ENCODE measurements at places on chromosomes 16 and 17.

GRCh38 chr17:48546137-48546923, 1.4 kb upstream of the HOXB2 start:
- DNase-seq, result no peak

DNA sequence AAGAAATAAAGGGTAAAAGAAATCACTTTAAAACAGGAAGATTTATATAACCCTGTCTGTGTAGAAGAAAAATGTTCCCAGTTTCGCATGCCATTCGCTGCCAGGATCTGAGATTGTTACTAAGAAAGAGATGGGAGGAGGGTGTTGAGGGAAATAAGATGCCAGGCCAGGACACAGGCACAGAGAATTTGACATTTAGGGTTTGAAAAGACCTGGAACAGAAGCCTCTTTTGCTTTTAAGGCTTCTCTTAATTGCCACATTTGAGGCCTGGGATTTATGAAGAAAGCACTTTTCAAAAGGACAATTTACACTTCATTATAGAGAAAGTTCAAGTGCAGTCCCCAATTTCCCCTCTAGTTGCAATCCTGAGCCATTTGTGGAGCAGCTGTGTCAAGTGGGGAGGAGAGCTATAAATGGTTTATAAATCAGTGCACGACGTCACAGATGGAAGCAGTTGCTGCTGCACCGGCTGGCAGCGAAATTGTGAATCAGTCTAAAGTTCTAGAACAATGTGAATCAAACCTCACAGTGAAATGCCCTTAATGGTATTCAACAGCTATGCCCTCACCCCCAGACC, 26.5 kb upstream of the C16orf87 start:
- DNase-seq, result no peak

GRCh38 chr16:10870137-10870776, 6.7 kb upstream of the CIITA start:
- no peak for DNase-seq

GRCh38 chr17:27660436-27660835, 29.4 kb downstream of the LGALS9 start:
- no peak for DNase-seq

GRCh38 chr17:60989379-60989778, 311.7 kb downstream of the BCAS3 start:
- DNase-seq, result no peak

GRCh38 chr16:85245307-85246172, 133.3 kb upstream of the CIBAR2 start:
- no peak for DNase-seq

DNA sequence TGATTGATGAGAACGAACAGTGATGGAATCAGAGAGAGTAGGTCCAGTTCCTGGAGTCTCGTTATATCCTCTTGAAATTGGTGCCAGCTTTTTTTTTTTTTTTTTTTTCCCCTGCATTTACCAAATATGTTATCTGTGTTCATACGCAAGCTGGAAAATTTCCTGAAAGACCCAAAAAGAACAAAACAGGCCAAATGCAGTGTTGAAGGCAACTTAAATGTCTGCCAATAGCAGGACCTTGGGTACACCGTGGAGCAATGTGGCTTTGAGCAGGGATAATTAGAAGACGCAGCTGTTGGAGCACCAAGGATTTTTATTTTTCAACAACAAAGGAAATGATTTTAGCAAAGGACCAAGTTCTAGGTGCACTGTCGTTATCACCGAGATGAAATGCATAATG, 105.0 kb downstream of the ABCC6 start:
- no peak for DNase-seq

DNA sequence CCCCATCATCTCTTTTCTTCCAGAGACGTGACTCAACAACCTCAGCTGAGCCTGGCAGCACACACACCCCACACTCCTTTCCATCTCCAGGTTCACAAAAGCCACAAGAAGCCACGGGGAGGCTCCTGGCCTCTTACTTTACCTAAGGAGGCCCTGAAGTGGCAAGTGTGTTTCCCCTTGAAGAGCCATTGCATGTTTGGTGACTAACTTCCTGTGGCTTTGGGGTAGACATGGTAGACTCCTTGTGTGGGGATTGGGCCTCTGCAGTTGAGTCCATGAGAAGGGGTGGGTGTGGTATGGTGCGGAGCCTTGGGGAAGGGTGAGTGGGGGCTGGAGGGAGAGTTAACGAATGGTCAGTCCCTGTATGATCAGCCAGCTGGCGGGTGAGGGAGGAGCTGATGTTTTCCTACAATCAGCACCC, 24.2 kb downstream of the SAP30BP start:
- DNase-seq, result no peak

- DNase-seq, result no peak
These were observed 45.2 kb upstream of the CBFA2T3 start for GRCh38 chr16:89022051-89022836.

GRCh38 chr16:1363501-1364041, 11.8 kb downstream of the GNPTG start:
- no peak for DNase-seq

GRCh38 chr17:9299695-9300094, 275.9 kb downstream of the STX8 start:
- peak; percentile 46 for DNase-seq

- DNase-seq, result no peak
These were observed 141.0 kb downstream of the STX8 start for GRCh38 chr17:9434642-9435057.

GRCh38 chr16:58577141-58577540, 52.5 kb downstream of the CNOT1 start:
- no peak for DNase-seq

GRCh38 chr17:44473367-44473766, 29.8 kb downstream of the GPATCH8 start:
- DNase-seq, result no peak

GRCh38 chr17:77449373-77449907, 308.7 kb downstream of the SEC14L1 start:
- no peak for DNase-seq

DNA sequence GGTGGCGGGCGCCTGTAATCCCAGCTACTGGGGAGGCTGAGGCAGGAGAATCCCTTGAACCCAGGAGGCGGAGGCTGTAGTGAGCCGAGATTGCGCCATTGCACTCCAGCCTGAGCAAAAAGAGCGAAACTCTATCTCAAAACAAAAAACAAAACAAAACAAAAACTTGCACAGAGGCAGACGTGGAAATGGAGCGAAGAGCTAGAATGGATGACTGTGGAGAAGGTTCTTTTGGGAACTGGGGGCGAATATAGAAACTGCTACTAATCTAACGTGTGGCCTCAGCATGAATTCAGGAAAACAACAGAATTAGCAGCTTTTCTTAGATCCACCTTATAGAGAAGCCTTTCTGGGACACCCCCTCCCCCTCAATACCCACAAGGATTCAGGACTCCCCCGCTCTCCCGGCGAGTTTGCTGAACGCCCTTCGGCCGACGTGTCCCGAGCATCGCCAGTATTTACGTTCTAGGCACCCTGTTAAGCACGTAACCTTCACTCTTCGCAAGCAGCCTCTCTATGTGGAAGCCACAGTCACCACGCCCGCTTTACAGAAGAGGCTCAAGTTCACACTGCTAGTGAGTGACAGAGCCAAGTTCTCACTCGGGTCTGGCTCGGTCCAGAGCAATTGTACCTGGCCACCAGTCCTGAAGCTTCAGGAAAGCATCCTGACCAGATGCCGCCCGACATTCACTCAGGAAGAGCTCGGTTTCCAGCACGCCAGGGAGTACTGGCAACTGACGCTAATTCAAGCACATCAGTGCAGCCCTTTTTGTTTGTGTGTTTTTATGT, 13.3 kb upstream of the ABR start:
- DNase-seq, result no peak

DNA sequence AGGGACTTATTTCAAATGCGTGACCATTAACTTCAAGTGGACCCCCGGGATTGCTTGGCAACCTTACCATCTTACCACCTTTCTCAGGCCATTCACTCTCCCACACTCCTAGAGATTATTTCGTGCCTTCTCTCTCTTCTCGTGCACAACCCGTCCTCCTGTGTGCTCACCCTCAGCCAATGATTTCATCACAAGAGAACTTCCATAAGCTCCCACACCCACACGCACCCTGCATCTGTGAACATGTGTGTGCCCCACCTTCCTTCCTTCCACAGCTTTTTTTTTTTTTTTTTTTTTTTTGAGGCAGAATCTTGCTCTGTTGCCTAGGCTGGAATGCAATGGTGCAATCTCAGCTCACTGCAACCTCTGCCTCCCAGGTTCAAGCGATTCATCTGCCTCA, 27.4 kb upstream of the CDH3 start:
- no peak for DNase-seq

DNA sequence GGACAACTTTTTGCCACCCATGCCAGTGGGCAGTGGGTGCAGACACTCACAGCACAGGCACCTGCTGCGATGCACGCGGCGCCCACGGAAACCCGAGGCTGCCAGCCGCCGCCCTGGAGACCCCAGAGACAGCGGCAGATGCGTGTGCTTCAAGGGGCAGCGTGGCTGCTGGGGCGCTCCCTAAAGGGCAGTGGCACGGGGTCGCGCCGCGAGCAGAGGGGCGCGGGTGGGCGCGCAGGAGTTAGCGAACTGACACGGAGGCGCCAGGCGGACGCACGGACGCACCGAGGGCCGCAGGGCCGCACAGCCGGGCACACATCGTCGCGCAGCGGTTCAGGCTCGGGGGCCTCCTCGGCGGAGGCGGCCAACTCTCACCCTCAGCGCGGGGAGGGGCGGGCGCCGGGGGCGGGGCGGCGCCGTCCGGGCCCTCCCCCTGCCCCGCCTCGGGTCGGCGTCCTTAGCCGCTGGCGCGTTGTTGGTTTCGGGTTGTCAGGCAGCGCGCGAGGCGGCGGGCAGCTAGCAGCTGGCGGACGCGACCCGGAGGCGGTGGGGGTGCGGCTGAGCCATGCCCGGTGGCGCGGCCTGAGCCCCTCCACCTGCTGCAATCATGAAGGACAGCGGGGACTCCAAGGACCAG, at the start of gene KIF19:
TSS of gene KIF19 (plus strand) at position 484 of the 637 bp plus-strand sequence. CDS start at position 608, 124 bp downstream.
- DNase-seq, result no peak

DNA sequence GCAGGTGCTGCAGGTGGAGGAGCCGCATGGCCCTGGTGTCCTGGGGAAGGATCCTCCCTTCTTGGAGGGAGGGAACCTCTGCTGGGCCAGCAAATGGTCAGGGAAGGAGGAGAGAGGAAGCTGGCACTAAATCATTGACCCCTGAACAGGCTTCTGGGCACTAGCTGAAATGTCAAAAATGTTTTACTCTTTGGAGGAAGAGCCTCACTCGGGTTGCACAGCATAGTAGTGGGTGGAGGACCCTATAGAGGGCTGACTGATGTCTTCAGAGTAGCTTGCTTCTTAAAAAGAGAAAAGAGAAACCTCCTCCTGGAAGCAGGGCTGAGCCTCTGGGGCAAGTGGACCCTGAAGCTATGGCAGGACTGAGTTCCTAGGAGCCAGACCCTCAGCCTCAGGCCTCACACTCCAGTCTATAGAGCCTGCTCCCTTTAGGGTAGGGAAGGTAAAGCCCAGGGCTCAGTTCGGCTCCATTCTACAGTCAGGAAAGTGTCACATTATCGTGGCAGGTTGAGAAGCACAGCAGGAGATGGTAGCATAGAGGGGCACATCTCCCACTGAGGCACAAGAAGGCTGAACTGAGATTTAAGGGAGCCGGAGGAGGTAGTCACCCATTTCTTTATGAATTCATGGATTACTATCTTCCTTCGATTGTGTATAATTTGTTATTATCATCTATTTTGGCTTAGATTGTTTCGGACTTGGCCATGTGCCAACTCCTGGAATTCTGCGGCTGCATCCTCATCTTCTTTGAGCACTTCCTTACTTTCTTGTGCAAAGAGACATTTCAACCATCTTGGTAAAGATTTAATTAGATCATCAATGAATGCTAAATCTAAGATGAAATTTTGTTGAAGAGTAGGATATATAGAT, 7.3 kb upstream of the CUEDC1 start:
- DNase-seq, result peak; percentile 76

- no peak for DNase-seq
These were observed 4.0 kb downstream of the PRSS54 start for GRCh38 chr16:58290861-58291260.

DNA sequence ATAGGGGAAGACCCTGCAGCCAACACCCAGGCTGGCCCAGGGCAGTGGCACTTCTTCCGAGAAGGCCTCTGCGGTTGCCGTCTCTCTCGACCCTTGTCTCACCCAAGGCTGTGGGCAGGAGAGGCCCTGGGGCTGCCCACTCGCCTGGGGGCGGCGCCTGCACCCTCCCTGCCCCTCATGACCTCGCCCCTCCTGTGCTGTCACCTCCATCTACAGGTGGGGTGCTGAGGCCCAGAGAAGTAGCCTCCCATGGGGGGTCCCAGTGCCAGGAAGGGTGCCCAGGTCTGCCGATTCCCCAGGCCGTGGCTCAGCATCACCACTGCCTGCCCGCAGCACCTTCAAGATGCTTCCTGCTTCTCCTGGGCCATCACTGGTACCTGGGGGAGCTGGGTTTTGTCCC, 992 bp downstream of the NLRC3 start:
- no peak for DNase-seq

GRCh38 chr16:22284637-22285036, 12.6 kb upstream of the POLR3E start:
- DNase-seq, result no peak

- DNase-seq, result peak; percentile 95
These were observed 1.9 kb downstream of the CCR10 start for GRCh38 chr17:42679492-42680330.

GRCh38 chr17:32846143-32846542, 30.8 kb downstream of the MYO1D start:
- DNase-seq, result no peak

- DNase-seq, result no peak
These were observed 5.7 kb downstream of the OR4D2 start for GRCh38 chr17:58172369-58173071.

DNA sequence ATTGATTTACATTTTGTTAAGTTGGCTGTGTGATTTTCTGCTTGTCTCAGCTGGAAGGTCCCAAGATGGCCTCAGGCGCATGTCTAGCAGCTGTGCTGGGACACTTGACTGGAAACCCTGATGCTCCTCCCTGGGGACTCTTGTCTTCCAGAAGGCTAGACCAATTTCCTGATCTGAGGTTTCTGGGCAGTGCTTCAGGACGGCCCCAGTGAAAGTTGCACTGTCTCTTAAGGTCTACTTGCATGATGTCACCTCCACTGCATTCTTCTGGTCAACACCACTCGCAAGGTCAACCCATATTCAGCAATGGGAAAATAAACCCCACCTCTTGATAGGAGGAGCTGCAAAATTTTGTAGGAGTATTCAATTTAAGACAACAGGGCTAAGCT, 116.0 kb downstream of the SALL1 start:
- no peak for DNase-seq

DNA sequence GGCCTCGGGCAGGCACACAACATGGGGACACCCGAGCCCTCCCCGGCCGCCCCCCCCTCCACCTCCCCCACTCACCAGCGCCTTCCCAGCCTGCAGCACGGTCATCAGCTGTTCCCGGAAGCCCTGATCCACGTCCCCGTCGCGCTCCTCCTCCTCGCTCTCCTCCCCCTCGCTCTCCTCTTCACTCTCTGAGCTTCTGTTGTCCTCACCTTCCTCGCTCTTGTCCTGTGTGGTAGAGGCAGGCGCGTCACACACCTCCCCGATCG, 10.3 kb downstream of the MYBBP1A start:
- no peak for DNase-seq

GRCh38 chr17:278676-279059, 73.9 kb downstream of the RPH3AL start:
- no peak for DNase-seq

DNA sequence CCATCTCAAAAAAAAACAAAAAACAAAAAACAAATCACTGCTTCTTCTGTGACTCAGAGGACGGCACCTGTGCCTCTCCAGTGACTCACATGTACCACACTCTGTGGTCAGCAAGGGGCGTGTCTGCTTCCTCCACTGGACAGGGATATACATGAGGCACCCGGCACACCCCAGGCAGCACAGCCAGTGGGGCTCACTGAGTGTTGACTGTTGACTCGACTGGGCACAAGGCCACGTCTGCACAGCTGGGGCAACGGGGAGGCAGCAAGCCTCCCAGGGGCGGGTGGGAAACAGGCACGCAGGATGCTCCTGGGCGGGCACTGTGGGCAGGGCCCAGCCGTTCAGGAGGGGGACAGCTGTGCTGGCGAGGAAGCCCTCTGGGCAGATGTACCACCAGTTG, 64.1 kb downstream of the TIMM22 start:
- peak; percentile 92 for DNase-seq
